ENCODE measurements at places on chromosomes 1 and 21. TPM values are rescaled to one million over a fixed set of nuclear protein-coding genes. Genes with fewer than 3 reads are reported as not detected.

Gene AKNAD1
- total RNA-seq = 1.2 TPM

Gene CDC14A
- 2.3 TPM for total RNA-seq

Gene FAM177B
- total RNA-seq = not detected

Gene OR2L13
- total RNA-seq = not detected

Gene AMIGO1
- 1.6 TPM for total RNA-seq

Gene LRRC38
- total RNA-seq = not detected

Gene PLA2G2D
- not detected for total RNA-seq

Gene NBPF4
- 0.12 TPM for total RNA-seq

Gene SPRR1B
- not detected for total RNA-seq

Gene DNAJC28
- total RNA-seq = 0.36 TPM

Gene SPATA45
- not detected for total RNA-seq

Gene CNIH3
- total RNA-seq = 0.72 TPM

Gene RIMS3
- total RNA-seq = 1.2 TPM

Gene KCNK2
- 0.16 TPM for total RNA-seq

Gene GUCA2A
- total RNA-seq = not detected

Gene RBP7
- total RNA-seq = 11.2 TPM

Gene ADAMTS4
- total RNA-seq = not detected

Gene PRRX1
- total RNA-seq = not detected

Gene FCMR
- 4.8 TPM for total RNA-seq

Gene INAVA
- 43.1 TPM for total RNA-seq

Gene PTPN22
- not detected for total RNA-seq

Gene AMPD1
- total RNA-seq = not detected

Gene CAP1
- 235 TPM for total RNA-seq

Gene MIXL1
- not detected for total RNA-seq
